ENCODE measurements at places on chromosomes 16 and 17.

- no peaks in the 10 kb centered on the region for H3K27me3 ChIP-seq
- no peaks in the 10 kb centered on the region for H3K4me1 ChIP-seq
- no peak for DNase-seq
- H3K27ac ChIP-seq: no peak overlapping the region
- no peaks in the 10 kb centered on the region for H3K36me3 ChIP-seq
- H3K4me3 ChIP-seq: peak overlapping the region; percentile 54
Observed at GRCh38 chr16:22296225-22297113, 740 bp upstream of the POLR3E start.

- H3K27me3 ChIP-seq: no peaks in the 10 kb centered on the region
- no peaks in the 10 kb centered on the region for H3K4me1 ChIP-seq
- H3K4me3 ChIP-seq: no peak overlapping the region
- no peaks in the 10 kb centered on the region for H3K36me3 ChIP-seq
Observed at GRCh38 chr17:79633993-79634813, 23.4 kb upstream of the RBFOX3 start.

DNA sequence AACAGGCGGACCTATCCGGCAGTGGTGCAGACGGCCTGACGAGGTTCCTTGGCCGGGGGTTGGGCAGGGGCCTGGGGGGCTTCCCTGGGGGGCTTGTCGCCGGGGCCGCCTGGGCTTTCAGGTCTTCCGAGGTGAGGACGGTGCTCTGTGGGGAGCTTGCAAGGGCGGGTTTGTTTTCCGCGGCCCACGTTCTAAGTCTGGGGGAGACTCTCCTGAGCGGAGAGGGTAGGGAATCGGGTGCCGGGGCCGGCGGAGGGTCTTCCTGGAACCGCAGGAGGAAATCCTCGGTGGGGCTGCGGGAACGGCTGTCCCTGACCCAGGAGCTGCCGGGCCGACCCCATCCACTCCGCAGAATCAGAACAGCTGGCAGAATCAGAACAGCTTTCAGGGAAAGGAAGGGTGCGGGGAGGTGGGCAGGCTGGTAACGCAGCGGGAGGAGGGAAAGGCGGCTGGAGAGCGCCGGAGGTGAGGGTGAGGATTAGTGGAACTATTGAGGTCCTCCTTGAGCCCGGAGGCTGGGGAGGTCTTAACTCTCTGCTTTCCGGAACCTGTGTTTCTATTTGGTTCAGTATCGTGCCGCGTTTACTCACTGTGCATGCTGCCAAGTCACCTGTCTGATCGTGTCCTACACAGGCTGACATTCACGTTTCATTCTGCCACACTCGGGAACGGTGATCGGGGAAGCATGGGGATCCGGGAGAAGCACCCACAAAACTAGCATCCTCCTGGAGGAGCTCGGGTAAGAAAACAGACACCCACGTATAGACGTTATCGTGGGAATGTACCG lies 28.9 kb downstream of the CPSF4L start:
- H3K27me3 ChIP-seq: no peaks in the 10 kb centered on the region
- peaks cover 2% of the 10 kb centered on the region for H3K4me1 ChIP-seq
- peak; percentile 34 for DNase-seq
- no peak overlapping the region for H3K27ac ChIP-seq
- H3K4me3 ChIP-seq: peak overlapping the region; percentile 92
- peaks cover 16% of the 10 kb centered on the region for H3K36me3 ChIP-seq

- H3K36me3 ChIP-seq: no peaks in the 10 kb centered on the region
- H3K4me3 ChIP-seq: no peak overlapping the region
- H3K4me1 ChIP-seq: no peaks in the 10 kb centered on the region
- H3K27me3 ChIP-seq: no peaks in the 10 kb centered on the region
- no peak overlapping the region for H3K27ac ChIP-seq
- no peak for DNase-seq
Observed at GRCh38 chr16:62939687-62940086, 903.4 kb upstream of the CDH8 start.

- H3K4me3 ChIP-seq: no peak overlapping the region
- DNase-seq: no peak
- H3K27me3 ChIP-seq: no peaks in the 10 kb centered on the region
- H3K27ac ChIP-seq: no peak overlapping the region
Observed at GRCh38 chr16:76771216-76771615, 419.8 kb upstream of the MON1B start.

DNA sequence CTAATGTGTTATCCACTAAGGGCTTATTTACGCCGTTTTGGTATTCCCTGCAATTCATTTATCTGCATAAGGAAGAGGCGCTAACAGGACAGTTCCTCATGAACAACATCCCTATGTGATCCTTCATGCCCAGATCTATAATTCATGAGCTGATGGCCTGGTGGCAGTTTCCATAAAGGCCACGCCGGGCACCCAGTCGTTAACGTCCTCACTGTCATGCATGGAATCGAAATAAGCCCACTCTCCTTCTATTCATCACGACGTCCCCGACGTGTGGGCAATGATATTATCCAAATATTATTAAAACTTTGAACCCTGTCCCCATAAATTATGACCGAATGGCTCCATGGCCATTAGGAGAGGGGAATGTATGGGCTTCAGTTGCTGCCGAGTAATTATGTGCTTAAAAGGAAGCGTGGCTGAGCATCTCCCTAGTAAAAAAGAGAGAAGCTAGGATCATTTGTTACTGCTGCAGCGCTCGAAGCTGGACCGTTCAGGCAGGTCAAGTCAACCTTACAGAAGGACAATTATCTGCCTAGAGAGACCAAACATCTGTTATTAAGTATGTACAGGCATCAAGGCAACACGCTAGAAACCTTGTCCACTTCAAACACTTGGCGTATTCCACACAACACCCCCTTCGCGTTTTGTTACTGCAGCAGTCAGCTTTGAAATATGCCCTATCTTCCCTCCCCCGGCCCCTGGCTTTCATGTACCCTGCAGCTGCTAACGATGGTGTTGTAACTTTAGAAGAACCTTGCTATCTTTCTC lies 94.0 kb upstream of the SALL1 start:
- H3K36me3 ChIP-seq: no peaks in the 10 kb centered on the region
- H3K4me3 ChIP-seq: no peak overlapping the region
- no peak overlapping the region for H3K27ac ChIP-seq
- H3K27me3 ChIP-seq: no peaks in the 10 kb centered on the region

- H3K27me3 ChIP-seq: no peaks in the 10 kb centered on the region
- peak overlapping the region; percentile 84 for H3K4me3 ChIP-seq
- no peaks in the 10 kb centered on the region for H3K36me3 ChIP-seq
- H3K4me1 ChIP-seq: peaks cover 16% of the 10 kb centered on the region
- DNase-seq: no peak
- peak overlapping the region; percentile 66 for H3K27ac ChIP-seq
Observed at GRCh38 chr17:68599552-68600066, 1.6 kb downstream of the FAM20A start.

DNA sequence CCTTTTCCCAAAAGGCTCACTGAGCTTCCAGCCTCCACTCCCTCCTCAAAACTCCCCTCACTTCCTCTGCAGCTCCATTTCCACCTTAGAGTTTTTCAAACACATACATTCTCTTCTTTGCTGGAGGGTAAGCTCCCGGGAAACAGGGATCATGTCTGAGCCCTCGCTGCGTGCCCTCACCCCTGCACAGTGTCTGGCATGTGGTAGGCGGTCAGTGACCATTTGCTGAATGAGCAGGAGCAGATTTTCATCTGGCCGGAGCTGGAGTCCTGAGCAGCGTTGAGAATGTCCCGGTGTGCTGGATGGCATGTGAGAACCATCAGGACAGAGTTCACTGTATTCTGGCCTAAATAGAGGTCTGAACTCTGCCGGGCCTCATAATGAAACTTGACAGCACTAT lies 274.5 kb downstream of the GRIN2A start:
- no peak for DNase-seq
- H3K4me3 ChIP-seq: no peak overlapping the region
- no peaks in the 10 kb centered on the region for H3K4me1 ChIP-seq
- H3K27ac ChIP-seq: no peak overlapping the region

DNA sequence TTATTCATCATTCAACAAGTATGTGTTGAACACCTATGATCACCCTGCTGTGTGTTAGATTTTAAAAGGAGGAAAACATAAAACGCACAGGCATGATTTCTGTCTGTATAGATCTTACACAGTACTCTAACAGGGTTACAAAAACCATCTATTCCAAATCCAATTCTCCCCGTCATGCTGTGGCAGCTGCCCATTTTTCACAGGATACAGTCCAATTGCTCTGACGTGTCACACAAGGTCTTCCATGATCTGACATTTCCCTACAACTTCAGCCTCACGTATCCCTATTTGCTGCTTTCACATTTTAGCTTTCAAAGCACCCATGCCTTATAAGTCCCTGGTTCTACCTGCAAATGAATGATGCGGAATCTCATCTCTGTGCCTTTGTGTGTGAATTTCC lies 67.0 kb upstream of the CNTNAP4 start:
- H3K4me3 ChIP-seq: no peak overlapping the region
- no peaks in the 10 kb centered on the region for H3K27me3 ChIP-seq
- no peak for DNase-seq
- H3K27ac ChIP-seq: no peak overlapping the region
- H3K4me1 ChIP-seq: peaks cover 2% of the 10 kb centered on the region
- H3K36me3 ChIP-seq: no peaks in the 10 kb centered on the region

DNA sequence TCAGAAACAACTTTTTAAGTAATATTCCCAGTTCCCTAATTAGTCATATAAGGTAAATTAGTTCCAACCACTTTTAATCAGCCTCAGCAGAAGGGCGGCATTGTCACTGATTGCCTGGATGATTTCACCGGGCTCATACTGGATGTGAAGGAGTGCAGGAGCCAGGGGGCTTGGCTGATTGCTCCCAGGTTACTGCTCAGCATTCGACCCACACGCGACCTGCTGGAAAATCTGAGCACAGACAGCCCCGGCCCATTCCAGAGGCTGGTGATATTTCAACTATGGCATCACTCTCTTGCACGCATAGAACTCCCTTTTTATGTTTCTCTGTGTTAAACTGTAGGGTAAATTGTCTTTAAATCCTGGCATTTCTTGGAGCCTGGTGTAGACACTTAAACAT lies 34.2 kb downstream of the CPPED1 start:
- no peaks in the 10 kb centered on the region for H3K36me3 ChIP-seq
- H3K4me1 ChIP-seq: no peaks in the 10 kb centered on the region
- DNase-seq: no peak
- H3K4me3 ChIP-seq: no peak overlapping the region

GRCh38 chr17:8154608-8155155 lies 2.5 kb upstream of the PER1 start:
- no peaks in the 10 kb centered on the region for H3K27me3 ChIP-seq
- peaks cover 10% of the 10 kb centered on the region for H3K36me3 ChIP-seq
- H3K27ac ChIP-seq: no peak overlapping the region
- H3K4me1 ChIP-seq: peaks cover 32% of the 10 kb centered on the region

DNA sequence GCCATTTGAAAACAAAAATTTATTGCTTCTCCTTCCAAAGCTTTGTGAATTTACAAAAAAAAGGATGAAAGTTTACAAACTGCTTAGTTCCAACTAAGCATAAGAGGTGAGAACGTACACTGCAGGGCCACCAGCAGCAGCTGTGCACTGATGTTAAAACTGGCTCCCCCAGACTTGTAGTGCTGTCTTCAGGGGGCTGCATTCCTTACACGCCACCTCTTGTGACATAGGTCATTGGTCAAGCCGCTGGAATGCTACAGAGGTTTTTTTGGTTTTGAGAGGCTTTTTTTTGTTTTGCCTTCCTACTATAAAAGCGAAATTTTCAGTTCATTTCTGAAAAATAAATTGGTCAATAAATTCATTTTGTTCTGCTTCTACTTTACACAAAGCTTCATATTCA lies 6.9 kb downstream of the IFT20 start:
- H3K4me3 ChIP-seq: no peak overlapping the region
- DNase-seq: no peak
- H3K27me3 ChIP-seq: no peaks in the 10 kb centered on the region
- peaks cover 39% of the 10 kb centered on the region for H3K36me3 ChIP-seq
- H3K4me1 ChIP-seq: peaks cover 8% of the 10 kb centered on the region

GRCh38 chr16:6964679-6965078 lies 368.0 kb upstream of the RBFOX1 start:
- H3K4me3 ChIP-seq: no peak overlapping the region
- H3K4me1 ChIP-seq: peaks cover 7% of the 10 kb centered on the region
- DNase-seq: no peak

DNA sequence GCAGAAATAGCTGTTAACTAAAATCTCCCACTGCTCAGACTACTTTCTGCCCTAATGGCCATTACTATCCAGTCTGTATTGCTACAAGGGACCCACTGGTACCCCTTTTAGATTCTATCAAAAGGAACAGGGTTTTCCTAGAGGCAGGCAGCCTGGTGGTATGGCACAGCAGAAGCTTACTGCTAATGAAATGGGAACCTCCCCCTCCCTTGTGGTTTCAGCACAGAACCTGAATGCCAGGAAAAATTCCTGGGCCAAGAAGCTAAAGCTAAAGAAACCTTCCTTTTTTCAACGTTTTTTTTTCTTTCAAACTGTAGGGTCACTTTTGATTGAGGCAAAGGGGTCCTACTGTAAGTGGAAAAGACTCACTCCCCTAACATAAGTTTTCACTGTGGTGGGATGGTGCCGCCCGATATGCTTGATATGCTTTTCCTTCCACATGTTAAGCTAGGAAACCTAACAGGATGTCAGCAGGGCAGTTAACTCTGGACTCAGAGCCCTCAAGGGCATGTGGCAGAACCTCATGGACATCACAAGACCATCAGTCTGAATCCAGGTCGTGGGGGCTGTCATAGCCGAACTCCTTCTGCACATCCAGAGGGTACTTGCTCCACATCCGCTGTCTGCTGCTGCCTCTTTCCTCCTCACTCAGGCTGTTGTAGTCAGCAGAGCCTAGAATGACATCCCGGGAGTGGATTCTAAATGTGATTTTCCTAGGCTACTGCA lies 9.8 kb downstream of the SLC7A6OS start:
- no peaks in the 10 kb centered on the region for H3K27me3 ChIP-seq
- H3K4me3 ChIP-seq: no peak overlapping the region
- no peaks in the 10 kb centered on the region for H3K4me1 ChIP-seq
- H3K27ac ChIP-seq: no peak overlapping the region

Data from trophoblast cell (in vitro differentiated cells and primary cell).